Activated naive CD8-positive, alpha-beta T cell treated with anti-CD3 and anti-CD28 coated beads, Interleukin-2, amount 50 U/mL, for 16 hours (primary cell): ENCODE measurements at places on chromosomes 1 and 21.

DNA sequence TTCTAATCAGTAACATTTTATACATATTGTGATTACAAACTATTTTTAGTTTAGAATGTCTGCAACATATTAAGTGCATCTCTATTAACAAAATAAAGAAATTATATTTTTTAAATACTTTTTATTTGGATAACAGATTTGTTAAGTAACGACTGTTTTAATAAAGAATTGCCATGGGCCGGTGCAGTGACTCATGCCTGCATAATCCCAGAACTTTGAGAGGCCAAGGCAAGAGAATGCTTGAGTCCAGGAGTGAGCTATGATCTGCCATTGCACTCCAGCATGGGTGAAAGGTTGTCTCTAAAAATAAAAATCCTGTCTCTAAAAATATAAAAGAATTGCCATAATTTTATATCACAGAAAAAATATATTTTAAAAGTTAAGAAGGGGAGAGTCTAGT lies 4.1 kb downstream of the LRRIQ3 start:
- no peak for DNase-seq

- no peak for DNase-seq
These were observed 648 bp upstream of the DR1 start for GRCh38 chr1:93344886-93345632.

GRCh38 chr1:167118188-167118587 lies 24.3 kb downstream of the STYXL2 start:
- no peak for DNase-seq

DNA sequence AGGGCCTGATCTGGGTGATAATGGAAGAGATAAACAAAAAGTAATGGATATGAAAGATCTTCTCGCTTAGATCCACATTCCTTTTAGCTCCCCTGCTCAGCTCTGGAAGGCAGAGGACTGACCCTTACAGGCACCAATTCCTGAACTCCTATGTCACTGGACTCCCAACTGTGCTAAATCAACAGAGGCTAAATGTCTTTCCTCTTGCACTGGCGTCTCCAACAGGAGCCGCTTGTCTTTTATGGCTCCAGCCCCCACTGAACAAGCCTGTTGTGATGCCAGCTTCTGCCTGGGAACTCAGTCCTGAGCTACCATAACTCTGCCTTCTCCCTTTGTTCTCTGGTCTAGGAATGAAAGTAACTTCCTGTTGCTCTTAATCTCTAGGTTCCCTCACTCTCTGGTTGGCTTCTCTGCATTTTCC lies 142.1 kb upstream of the COL11A1 start:
- no peak for DNase-seq

DNA sequence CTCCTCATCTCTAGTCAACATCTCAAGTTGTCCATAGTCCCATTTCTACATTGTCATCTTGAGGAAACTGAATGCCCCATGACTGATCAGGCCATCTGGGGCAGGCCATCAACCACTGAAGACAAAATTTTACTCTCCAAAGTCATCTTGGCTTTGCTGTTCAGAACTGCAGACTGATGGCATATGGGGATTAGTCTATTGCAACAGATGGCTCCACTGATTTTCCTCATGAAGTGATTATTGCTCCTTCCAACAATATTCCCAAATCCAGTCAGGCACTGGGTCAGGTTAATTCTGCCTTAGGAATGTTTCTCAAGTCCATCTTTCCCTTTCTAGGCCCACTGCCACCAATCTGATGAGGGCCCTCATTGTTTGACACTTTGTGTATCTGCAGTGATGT lies 101.7 kb downstream of the ESRRG start:
- no peak for DNase-seq

GRCh38 chr1:108082738-108083562 lies 117.2 kb downstream of the SLC25A24 start:
- DNase-seq = no peak

- DNase-seq = no peak
These were observed 22.8 kb downstream of the DHRS3 start for GRCh38 chr1:12594966-12595756.

DNA sequence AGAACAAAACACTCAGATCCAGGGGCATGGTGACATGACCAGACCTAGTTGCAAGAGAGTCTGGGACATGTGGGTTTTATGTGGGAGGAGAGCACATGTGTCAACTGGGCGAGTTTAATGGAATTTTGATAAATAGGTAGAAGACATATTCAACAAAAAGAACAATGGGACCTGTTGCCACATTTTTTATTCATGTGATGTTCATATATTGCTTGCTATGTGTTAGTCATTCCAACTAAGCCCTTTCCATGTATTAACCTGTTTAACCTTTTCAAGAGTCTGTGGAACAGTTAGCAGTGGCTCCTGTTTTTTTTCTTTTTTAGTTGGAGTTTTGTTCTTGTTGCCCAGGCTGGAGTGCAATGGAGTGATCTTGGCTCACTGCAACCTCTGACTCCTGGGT lies 30.1 kb upstream of the CSF3R start:
- DNase-seq = no peak

DNA sequence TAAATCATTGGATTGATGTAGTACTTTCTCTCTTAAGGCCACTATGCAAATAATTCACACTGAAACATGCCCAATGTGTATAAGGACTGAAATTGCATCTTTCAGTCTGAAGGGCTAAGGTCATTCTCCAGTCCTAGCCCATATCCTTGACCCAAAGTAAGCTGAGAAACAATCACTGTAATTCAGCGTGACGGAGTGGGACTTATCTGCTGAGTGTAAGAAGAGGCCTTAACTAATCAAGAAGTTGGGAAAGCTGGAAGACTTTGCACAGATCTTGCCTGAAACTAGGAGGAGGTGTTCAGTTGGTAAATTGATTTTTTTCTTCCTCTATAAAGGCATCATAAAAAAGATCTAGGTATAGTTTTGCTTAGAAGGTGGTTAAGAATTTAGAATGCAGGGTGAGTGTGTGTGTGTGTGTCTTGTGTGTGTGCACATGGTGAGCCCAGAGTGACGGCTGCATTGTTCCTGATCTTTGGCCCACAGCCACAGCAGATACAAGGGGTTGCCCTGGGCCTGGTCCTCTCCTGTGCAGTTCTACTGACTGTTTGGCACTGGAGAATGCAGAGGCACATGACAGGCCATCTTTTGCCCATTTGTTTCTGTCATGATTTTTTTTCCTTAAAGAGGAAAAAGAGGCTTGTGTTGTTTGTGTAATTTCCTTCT lies 13.3 kb upstream of the PPP2R5A start:
- no peak for DNase-seq
